ENCODE measurements at places on chromosomes 2 and 18.

DNA sequence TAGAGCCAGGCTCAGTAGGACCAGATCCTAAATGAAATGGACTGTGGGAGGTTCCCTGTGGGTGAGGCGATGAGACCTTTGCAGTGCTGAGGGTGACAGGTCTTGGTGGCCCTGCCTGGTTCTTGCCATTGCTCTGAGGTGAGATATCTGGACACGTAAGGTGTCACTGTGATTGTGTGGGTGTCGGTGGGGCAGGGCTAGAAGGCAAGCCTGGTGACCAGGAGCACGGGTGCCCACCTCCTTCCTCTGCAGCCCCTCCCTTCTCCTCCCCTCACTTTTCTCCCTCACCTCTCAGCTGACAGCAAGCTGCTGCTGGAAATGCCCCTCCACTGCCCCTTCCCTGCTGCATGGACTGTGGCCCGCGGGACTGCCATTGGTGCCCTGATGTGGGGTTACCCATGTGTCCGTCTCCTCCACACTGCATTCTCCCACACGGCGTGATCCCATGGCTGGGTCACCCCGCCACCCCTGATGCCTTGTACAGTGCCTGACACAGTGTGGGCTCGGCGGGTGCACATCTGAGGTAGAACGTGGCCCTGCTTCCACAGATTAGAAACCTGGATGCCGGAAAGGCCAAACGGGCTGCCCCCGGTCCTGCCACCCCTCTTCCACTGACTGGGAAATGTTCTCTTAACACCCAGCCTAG, 55.6 kb upstream of the FOSL2 start:
- no peak overlapping the region for H3K4me3 ChIP-seq
- no peak for DNase-seq
- H3K27ac ChIP-seq = no peak overlapping the region
- H3K36me3 ChIP-seq = no peaks in the 10 kb centered on the region
- no peaks in the 10 kb centered on the region for H3K27me3 ChIP-seq
- peaks cover 5% of the 10 kb centered on the region for H3K4me1 ChIP-seq

DNA sequence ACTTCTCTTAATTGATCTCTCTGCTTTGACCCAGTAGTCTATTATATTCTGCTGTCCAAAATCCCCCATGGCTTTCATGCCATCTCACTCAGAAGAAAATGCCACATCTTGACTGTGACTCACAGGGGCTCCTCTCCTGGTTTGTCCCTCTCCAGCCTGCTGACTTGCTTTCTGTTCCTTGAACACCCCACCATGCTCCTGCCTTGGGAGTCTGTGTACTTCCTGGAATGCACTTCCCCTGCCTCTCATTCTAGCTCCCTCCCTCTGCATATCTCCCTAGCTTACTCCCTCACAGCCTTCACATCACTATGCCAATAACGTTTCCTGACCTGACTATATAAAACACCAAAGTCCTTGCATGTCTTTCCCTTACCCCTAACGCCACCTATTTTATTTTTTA, 167.2 kb downstream of the TRIB2 start:
- H3K36me3 ChIP-seq = no peaks in the 10 kb centered on the region
- H3K4me1 ChIP-seq = peaks cover 11% of the 10 kb centered on the region
- H3K4me3 ChIP-seq = no peak overlapping the region
- H3K27ac ChIP-seq = peak overlapping the region; percentile 27
- DNase-seq = peak; percentile 46

DNA sequence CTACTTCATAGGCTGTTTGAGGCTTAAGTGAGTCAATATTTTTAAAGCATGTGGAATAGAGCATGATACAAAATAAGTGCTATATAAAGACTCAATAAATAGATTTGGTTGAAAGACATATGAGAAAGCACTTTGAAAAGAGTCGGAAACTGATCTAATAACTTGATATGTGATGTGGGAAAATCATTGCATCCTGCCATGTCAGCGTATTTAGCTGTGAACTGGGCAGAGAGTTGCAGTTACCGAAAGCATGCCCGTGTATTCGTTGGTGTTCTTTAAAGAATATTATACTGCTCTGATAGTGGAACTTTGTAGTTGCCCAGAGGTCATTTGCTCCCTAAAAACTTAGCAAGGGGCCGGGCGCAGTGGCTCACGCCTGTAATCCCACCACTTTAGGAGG, 37.8 kb upstream of the ZNF516 start:
- no peaks in the 10 kb centered on the region for H3K36me3 ChIP-seq
- H3K4me1 ChIP-seq = peaks cover 4% of the 10 kb centered on the region
- no peaks in the 10 kb centered on the region for H3K27me3 ChIP-seq
- DNase-seq = no peak

GRCh38 chr2:19893520-19894133, 8.2 kb downstream of the TTC32 start:
- H3K27ac ChIP-seq = no peak overlapping the region
- H3K36me3 ChIP-seq = no peaks in the 10 kb centered on the region
- H3K27me3 ChIP-seq = no peaks in the 10 kb centered on the region
- no peak overlapping the region for H3K4me3 ChIP-seq

DNA sequence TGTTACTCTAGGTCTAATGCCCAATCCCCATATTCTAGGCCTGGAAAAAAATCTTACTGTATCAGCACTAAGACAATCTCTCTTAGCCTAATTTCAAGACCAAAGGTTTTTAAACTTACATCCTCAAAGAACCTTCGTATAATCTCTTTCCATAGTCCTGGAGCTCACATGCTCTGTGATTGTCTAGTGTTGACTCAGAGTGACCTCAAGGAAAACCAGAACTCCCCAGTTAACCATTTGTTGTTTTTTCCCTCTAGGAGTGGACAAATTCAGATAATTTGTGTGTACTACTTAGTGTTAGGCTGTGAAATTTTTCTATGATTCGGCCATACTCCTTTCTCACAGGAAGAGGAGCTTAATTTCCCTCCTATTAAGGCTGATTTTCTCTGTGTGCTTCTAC, 536.1 kb downstream of the SLC4A3 start:
- no peaks in the 10 kb centered on the region for H3K27me3 ChIP-seq
- no peak overlapping the region for H3K27ac ChIP-seq
- no peaks in the 10 kb centered on the region for H3K4me1 ChIP-seq
- DNase-seq = no peak
- H3K4me3 ChIP-seq = no peak overlapping the region
- no peaks in the 10 kb centered on the region for H3K36me3 ChIP-seq

GRCh38 chr2:104332731-104333130, 521.2 kb upstream of the POU3F3 start:
- H3K4me3 ChIP-seq = no peak overlapping the region
- H3K27me3 ChIP-seq = no peaks in the 10 kb centered on the region
- no peaks in the 10 kb centered on the region for H3K4me1 ChIP-seq
- no peak for DNase-seq

DNA sequence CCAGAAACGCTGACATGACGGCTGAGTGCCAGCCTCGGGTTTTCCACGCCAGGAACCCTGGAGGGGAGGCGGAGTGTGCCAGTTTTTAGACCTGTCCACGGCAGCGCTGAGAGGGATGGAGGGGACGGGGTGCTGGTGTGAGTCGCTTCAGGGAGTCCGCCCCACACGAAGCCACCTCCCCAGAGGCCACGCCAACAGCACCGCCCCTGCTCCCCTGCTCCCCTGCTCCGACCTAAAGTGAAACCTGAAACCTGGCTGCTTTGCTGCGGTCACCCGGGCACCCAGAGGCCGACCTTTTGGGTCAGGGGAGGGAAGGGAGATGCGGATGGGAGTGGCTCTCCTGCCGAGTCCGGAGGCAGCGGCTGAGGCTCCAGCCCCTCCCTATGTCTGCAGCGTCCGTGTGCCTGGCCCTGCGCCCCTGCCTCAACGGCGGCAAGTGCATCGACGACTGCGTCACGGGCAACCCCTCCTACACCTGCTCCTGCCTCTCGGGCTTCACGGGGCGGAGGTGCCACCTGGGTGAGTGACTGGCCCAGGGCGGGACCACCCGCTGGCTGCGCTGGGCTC, 38.1 kb downstream of the SNED1 start:
- H3K4me3 ChIP-seq = no peak overlapping the region
- peaks cover 14% of the 10 kb centered on the region for H3K36me3 ChIP-seq
- H3K27me3 ChIP-seq = no peaks in the 10 kb centered on the region
- H3K27ac ChIP-seq = no peak overlapping the region
- peak; percentile 32 for DNase-seq
- H3K4me1 ChIP-seq = no peaks in the 10 kb centered on the region

DNA sequence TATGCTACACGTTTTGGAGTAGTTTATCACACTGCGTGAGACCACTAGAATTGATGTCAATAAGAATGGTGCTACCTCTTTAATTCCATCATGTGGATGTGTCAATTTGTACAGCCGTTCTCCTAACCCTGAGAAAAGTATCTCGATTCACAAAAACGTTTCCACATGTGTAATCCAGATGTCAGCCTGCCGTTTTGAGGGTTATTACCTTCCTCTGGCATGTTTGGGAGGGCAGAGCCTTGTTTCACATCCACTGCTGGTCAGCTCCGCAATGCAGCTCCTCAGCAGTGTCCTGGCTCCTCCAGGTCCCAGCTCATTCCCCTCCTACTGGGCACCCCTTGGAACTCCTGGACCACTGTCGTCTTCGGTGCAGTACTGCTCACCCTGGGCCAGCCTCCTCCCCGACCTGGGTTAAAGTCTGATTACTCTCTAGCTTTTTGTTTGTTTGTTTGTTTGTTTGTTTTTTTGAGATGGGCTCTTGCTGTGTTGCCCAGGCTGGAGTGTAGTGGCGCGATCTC, 34.6 kb downstream of the COPS7B start:
- no peak overlapping the region for H3K4me3 ChIP-seq
- H3K27me3 ChIP-seq = peaks cover 4% of the 10 kb centered on the region
- DNase-seq = no peak
- H3K27ac ChIP-seq = no peak overlapping the region
- no peaks in the 10 kb centered on the region for H3K36me3 ChIP-seq
- H3K4me1 ChIP-seq = no peaks in the 10 kb centered on the region

- H3K36me3 ChIP-seq = no peaks in the 10 kb centered on the region
- H3K27me3 ChIP-seq = no peaks in the 10 kb centered on the region
- no peak overlapping the region for H3K27ac ChIP-seq
- H3K4me1 ChIP-seq = no peaks in the 10 kb centered on the region
These were observed 678.7 kb downstream of the PLCL1 start for GRCh38 chr2:198483051-198483450.

- H3K27ac ChIP-seq = no peak overlapping the region
- H3K36me3 ChIP-seq = peaks cover 2% of the 10 kb centered on the region
- H3K4me3 ChIP-seq = no peak overlapping the region
These were observed 21.3 kb downstream of the NOL10 start for GRCh38 chr2:10668402-10669012.

- DNase-seq = no peak
- no peaks in the 10 kb centered on the region for H3K36me3 ChIP-seq
- no peaks in the 10 kb centered on the region for H3K27me3 ChIP-seq
These were observed 182.1 kb upstream of the ZEB2 start for GRCh38 chr2:144702051-144702450.

DNA sequence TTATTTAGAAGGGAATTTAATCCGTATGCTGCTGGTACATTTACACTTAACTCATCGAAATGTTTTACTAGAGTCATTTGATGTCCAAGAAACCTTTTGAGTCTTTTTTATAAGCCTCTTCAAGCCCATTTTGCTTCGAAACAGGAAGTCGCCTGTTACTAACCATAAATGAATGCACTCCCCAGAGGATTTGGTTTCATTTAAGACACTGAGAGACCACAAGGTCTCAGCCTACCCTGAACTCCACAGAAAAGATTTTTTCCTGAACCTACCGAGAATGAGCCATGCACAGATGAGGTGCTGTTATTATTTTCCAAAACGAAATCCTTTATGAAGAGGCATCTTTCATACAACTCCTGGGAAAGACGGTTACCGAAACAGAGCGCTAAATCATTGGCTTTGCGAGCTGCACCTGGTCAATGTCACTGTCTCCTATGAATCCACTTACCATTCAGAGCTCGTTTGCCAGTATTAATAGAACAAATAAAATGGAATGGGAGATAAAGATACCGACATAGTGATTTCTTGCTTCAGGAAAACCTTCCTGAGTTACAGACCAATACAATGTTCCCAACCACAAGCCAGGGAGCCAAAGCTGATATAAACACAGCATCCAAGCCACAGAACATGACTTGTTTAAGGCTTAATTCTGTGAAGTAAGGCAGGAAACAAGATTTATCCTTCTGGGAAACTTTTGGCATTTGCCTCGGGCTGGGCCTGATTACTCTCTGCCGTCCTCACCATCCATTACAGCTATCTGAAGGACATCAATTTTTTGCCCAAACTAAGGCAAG, 382.1 kb downstream of the OSR1 start:
- H3K27ac ChIP-seq = peak overlapping the region; percentile 80
- DNase-seq = peak; percentile 92
- peaks cover 16% of the 10 kb centered on the region for H3K4me1 ChIP-seq
- H3K36me3 ChIP-seq = no peaks in the 10 kb centered on the region
- peak overlapping the region; percentile 25 for H3K4me3 ChIP-seq

DNA sequence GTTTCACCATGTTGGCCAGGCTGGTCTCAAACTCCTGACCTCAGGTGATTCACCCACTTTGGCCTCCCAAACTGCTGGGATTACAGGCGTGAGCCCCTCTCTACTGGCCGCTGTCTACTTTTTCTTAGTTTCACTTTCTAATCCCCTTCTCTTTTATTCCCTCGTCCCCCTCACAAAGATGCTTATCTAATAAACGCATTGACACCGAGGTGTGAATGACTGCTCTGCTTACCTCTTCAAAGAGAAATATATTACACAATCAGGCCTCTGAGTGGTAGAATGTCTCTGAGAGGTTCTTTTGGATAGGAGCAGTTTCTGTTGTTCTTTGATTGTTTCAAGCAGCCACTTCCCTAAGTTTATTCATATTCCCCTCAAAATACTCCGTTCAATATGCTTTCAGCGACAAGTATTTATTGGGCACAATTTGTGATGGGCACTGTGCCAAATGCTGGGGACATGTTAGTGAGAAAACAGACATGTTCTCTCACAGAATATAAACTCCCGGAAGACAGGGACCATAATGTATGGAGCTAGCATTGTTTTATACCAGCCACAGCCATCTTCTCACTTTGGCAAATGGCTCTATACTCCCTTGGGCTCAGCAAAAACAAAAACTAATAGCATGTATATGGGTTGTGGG, 34.7 kb upstream of the RAPH1 start:
- no peaks in the 10 kb centered on the region for H3K4me1 ChIP-seq
- no peaks in the 10 kb centered on the region for H3K36me3 ChIP-seq
- DNase-seq = no peak
- H3K27ac ChIP-seq = no peak overlapping the region
- H3K4me3 ChIP-seq = no peak overlapping the region

- no peaks in the 10 kb centered on the region for H3K4me1 ChIP-seq
- no peaks in the 10 kb centered on the region for H3K36me3 ChIP-seq
- no peak overlapping the region for H3K4me3 ChIP-seq
These were observed 67.0 kb upstream of the TNFRSF11A start for GRCh38 chr18:62258093-62258492.

DNA sequence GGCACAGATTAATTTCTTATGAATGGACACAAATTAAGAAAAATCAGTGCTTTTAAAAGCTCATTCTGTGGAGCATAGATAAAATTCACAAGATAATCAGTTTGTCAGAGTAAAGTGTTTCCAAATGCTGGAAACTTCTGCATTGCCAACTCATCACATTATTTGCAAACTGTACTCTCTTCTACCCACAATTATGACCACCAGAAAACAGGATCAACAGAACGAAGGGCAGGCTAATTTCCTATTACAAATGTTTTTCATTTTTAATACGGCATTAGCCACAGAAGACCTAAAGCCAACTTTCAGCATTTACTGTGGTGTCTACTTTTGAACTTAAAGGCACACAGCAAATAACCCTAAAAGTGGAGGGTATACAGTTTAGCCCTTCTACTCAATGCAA, 6.0 kb downstream of the IRS1 start:
- DNase-seq = peak; percentile 20
- peak overlapping the region; percentile 59 for H3K4me3 ChIP-seq
- H3K4me1 ChIP-seq = peaks cover 6% of the 10 kb centered on the region
- H3K27me3 ChIP-seq = no peaks in the 10 kb centered on the region
- peaks cover 26% of the 10 kb centered on the region for H3K36me3 ChIP-seq
- H3K27ac ChIP-seq = peak overlapping the region; percentile 88

- no peaks in the 10 kb centered on the region for H3K27me3 ChIP-seq
- no peak overlapping the region for H3K4me3 ChIP-seq
- no peak overlapping the region for H3K27ac ChIP-seq
- no peaks in the 10 kb centered on the region for H3K36me3 ChIP-seq
- H3K4me1 ChIP-seq = no peaks in the 10 kb centered on the region
These were observed 75.5 kb upstream of the ODC1 start for GRCh38 chr2:10523406-10524189.
